ENCODE measurements at places on chromosomes 7 and 10.

GRCh38 chr10:609868-610545 is 79.5 kb downstream of the DIP2C start:
- H3K27ac ChIP-seq = no peak overlapping the region
- no peaks in the 10 kb centered on the region for H3K4me1 ChIP-seq
- peaks cover 16% of the 10 kb centered on the region for H3K27me3 ChIP-seq
- H3K36me3 ChIP-seq = no peaks in the 10 kb centered on the region

- H3K4me1 ChIP-seq = no peaks in the 10 kb centered on the region
- H3K4me3 ChIP-seq = no peak overlapping the region
- H3K27ac ChIP-seq = no peak overlapping the region
Observed at GRCh38 chr10:59557052-59557451, 152.6 kb downstream of the SLC16A9 start.

DNA sequence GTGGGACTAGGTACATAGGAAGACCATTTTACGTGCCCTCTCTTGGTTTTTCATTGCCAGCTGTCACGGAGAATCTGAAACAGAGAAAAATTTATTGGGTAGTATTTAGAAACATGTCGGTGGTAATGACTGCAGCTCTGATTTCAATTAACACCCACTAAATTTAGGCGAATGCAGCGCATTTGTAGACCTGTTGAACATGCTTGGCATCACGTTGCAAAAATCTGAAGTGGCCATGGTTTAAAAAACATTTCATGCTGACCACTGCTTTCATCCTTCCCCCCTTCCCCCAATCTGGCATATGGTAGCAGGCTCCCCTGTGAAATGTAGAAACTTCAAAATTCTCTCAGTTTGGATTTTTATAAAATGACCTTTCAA is 34.0 kb downstream of the LRMDA start:
- H3K4me1 ChIP-seq = no peaks in the 10 kb centered on the region
- H3K4me3 ChIP-seq = no peak overlapping the region
- H3K36me3 ChIP-seq = no peaks in the 10 kb centered on the region

DNA sequence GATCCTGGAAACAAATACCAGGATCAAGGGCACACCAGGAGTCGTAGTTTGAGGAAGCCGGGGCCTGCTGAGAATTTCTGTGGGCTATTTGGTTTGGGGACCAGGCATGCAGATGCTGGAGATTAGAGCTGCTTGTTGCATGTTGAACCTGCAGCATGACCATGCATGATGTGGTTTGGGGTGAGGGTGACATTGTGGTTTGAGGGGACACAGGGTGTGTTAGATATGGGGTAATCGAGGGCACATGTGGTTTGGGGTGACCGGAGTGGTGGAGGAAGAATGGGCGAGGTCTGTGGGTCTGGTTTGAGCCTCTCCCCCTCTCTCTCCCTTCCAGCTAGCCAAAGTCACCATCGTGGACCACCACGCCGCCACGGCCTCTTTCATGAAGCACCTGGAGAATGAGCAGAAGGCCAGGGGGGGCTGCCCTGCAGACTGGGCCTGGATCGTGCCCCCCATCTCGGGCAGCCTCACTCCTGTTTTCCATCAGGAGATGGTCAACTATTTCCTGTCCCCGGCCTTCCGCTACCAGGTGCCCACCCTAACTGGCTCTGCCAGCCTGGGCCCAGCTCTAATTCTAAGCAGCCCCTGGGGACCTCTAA is 10.2 kb downstream of the NOS3 start:
- peaks cover 27% of the 10 kb centered on the region for H3K27me3 ChIP-seq
- H3K4me3 ChIP-seq = no peak overlapping the region
- no peaks in the 10 kb centered on the region for H3K4me1 ChIP-seq
- no peaks in the 10 kb centered on the region for H3K36me3 ChIP-seq
- DNase-seq = no peak
- H3K27ac ChIP-seq = no peak overlapping the region

DNA sequence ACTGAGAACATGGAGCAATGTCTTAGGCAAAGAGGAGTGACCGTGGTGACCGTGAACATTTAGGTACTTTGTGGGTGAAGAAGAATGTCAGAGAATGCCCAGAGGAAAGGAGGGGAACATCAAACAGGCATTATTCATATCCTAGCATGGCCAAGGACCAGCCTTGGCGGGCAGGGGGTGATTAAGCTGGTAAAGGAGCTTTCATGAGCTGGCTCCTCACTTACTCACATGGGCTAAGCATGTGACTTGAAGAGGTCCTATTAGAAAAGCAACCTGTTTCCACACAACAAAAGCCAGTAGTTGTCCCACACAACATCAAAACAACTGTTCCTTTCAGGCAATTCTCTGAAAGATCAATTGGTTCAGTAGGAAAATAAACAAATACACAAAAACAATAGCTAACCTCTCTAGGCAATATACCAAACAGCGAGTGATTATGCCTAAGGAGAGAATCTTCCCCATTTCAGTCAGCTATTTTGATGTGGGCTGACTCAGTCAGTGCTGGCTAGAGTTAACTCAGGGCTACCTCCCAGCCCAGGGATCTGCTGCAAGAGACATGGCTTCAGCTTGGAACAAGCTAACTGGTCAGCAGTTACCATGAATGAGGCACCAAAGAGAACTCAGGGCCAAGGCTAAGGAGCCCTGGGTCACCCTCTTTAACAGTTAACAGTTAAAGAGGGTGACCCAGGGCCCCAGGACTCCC is 283.5 kb downstream of the ARHGAP12 start:
- H3K36me3 ChIP-seq = no peaks in the 10 kb centered on the region
- H3K4me1 ChIP-seq = no peaks in the 10 kb centered on the region
- no peak overlapping the region for H3K27ac ChIP-seq
- H3K27me3 ChIP-seq = peaks cover 28% of the 10 kb centered on the region

GRCh38 chr10:131964298-131964697 is 17.4 kb downstream of the BNIP3 start:
- no peak overlapping the region for H3K27ac ChIP-seq
- DNase-seq = no peak
- peaks cover 9% of the 10 kb centered on the region for H3K36me3 ChIP-seq
- H3K27me3 ChIP-seq = no peaks in the 10 kb centered on the region
